ENCODE measurements at places on chromosomes 3 and 15.

GRCh38 chr3:129967761-129968160 lies 6.8 kb upstream of the TRH start:
- no peak for DNase-seq

DNA sequence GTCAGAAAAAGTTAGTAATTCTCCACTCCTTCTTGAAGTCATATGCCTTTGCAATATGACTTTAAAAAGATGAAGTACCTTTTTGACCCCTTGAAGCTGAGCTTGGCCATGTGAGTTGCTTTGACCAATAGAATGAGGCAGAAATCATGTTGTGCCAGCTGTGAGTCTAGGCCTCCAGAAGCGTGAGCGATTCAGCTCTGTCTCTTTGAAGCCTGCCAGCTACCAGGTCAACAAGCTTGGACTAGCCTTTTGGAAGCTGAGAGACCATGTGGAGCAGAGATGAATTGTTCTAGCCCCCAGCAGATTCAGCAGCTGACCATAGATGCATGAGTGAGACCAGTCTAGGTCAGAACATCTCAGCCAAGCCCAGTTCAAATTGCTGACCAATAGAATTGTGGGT lies 69.8 kb upstream of the EOMES start:
- DNase-seq: no peak

- no peak for DNase-seq
These were observed 15.0 kb downstream of the BHLHE40 start for GRCh38 chr3:4994144-4994730.

DNA sequence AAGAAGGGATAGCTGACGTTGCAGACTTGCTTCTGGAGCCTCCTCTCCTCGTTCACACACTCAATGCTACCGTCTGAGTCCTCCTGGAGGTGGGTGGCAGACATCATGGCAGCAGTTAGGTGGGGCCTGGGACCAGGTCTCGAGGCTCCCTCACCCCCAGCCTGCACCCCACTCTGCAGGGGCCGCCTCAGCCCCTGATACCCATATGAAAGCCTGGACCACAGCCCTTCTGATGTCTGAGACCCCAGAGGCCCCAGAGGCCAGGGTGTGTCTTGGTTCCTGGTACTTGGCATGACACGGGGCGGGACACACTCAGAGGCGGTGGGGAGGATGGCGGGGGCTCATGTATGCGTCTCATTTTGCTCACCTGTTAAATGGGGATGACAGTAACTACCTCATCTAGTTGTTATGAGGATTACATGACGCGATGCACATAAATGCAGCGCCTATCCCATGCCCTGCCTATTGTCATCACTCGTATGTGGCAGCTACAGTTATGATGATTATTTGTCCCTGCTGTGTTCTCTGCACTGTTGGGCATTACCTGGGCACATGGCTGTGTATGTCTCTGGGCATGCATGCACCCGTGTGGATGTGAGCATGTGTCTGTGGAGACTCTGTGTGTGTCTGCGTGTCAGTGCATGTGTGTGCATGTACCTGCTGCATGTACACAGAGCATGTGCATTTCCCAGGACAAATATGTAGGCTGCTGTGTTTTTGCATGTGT lies 39.9 kb downstream of the FEM1B start:
- DNase-seq: no peak

DNA sequence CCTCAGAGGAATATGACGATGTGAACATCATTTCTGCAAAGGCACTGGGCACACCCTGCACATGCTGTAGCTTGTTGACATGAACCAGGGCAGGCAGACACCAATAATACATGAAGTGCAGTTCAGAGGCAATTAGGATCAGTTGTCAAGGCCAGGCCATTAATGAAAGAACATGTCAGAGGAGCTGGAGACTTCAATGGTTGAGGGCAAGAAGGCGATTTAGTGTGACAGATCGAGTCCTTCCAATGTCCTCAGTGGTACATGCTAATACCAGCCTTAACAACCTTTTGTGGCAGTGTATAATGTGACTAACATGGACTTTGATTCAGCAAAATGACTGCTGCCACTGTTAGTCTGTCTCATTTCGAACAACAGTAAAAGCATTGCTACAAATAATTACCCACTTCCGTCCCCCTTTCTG lies 205.2 kb upstream of the NANOGP8 start:
- DNase-seq: no peak

- no peak for DNase-seq
These were observed 37.8 kb upstream of the LSAMP start for GRCh38 chr3:116483135-116483534.

DNA sequence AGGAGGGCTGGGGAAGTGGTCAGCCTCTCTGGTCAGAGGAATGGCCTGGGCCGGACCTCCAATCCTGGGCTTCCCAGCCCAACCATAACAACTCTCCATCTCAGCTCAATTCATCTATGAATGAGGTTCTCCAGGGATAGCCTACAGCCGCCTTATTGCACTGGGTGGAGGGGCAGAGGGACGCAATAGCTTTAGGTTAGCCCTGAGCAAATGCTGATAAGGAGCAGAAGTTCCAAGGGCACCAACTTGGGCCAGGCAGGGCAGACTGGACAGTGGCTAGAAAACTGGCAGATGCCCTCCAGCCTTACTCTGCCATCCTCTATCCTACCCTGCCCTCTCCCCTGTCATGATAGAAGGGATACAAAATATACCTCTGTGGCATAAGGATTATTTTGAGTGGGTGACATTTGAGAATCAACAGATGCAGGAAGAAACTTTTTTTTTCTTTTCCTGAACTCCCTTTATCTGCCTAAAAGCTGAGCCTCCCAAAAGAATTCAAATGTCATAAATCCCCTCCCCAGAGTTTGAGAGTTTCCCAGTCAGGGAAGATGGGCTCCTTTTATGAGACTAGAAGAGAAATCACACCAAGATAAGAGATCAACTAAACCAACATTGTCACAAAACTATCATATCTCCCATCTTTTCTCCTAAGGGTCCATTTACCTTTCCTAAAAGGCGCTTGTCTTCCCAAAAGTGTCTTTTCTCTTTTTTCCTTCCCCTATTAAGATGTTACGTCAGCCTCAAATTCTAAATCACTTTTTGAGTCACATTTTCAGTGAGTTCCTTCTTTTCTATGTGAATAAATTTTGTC lies 40.4 kb upstream of the C15orf39 start:
- no peak for DNase-seq

GRCh38 chr3:54506603-54507002 lies 384.3 kb downstream of the CACNA2D3 start:
- no peak for DNase-seq

DNA sequence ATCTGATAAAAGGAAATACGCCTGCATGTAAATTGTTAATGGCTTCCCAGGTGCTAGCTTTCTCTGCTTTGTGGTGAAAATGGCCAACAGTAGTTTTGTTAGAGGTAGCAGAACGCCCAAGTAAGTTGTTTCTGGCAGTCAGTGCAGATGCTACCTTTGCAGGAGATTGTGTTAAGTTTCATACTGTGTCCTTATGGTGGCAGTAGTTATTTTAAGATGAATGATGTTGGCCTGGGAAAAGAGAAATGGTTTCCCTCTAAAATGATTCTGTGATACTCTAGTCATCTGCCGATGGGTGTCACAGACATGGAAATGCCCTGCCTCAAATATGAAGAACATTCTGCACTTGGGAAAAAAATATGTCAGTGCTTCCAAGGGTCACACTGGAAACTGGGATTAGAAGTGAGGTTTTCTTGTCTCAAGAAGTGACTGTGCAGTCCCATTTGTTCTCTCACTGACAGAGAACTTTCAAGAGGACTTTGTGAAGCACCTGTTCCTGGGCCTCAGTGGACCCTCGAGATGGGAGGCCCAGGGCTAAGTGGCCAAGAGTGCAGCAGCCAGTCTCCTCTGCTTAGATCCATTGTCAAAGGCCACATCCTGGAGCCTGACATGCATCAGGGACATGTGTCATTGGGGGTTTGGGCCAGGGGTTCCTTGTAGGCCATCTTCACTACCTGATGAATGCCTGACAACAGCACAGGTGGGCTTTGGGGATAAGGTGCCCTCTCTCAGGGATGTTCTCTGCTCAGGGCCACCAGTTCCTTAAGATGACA lies 393.3 kb downstream of the CACNA2D3 start:
- DNase-seq: no peak

DNA sequence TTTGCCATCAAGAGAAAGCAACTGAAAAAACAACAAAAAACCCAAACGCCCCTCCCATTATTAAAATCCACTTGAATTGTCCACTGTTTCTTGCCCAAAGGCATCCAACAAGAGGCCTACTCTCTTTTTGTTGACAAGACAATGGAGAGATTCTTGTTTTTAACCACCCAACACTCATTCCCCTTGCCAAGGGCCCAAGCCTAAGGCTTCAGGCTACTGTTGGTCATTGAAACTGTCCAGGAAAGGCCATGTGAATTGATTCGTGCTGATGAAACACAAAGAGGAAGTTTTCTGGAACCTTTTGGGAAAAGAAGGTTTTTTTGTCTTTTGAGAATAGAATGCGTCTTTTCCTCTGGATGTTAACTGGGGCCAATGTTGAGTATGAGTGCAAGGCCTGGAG lies 157.4 kb upstream of the PFN2 start:
- no peak for DNase-seq

DNA sequence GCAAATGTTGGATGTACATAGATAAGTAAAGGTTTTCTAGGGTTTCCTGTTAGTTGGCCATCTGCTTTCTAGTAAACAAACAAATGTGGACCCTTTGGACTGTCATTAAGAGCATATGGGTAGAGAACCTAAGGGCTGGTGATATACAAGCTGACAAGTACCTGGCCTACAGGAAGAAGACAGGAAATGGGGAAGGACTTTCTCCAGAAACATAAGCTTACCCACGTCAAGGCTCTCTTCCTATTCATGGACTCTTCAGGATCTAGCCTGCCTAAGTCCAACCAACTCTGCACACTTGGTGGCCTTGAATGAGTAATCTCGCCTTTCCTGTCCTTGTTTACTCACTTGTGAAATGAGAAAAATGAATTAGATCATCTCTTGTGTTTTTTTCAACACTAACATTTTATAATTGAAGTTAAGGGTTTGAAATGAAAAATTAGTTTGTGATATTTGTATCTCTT lies 22.2 kb upstream of the GOLIM4 start:
- DNase-seq: no peak

GRCh38 chr15:39744334-39745103 lies 38.1 kb downstream of the FSIP1 start:
- no peak for DNase-seq

DNA sequence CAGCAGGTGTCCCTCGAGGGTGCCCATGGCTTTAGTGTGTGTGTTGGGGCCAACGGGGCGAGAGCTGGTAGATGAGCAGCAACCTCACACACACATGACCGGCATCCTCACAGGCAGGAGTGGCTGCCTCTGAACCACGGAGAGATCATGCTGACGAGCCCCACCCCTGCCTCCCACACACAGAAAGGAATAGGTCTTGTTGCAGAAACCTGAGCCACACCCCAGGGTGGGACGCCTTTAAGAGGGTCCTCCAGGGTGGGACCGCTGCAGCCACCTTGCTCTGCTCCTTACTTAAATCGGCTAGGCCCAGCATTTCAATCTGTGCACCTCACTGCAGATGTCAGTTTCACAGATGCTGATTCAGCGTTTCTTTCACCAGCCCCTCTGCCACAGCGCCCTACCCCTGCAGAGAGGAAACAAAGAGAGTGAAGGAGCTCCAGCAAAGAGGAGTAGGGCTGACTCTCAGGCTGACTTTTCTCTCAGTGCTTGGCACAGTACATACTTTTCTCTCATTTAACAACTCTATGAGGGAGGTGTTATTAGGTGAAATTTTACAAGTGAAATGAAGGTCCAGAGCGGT lies 61.2 kb upstream of the EPHB3 start:
- no peak for DNase-seq

- no peak for DNase-seq
These were observed 8.6 kb downstream of the PODXL2 start for GRCh38 chr3:127637546-127637945.

DNA sequence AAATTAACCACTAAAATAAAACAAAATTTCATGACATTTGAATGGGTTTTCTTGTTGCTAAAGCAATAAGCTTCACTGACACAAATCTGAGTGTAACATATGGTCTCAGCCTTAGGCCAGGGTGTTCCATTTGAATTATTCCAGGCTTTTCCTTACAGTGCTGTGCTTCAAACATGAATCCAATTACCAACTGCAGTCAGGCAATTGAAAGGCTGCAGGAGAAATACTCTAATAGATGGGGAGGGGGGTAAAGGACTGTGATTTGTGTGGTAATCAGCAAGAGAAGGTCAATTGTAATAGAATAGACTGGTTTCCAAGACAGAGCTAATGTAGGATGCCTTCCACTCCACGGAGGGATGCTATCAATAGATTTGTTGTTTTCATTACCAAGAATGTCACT lies 466.7 kb downstream of the C3orf38 start:
- DNase-seq: no peak

GRCh38 chr15:98668566-98669308 lies 20.4 kb downstream of the IGF1R start:
- DNase-seq: no peak

GRCh38 chr3:193942516-193943055 lies 193.4 kb upstream of the HES1 start:
- DNase-seq: no peak

- no peak for DNase-seq
These were observed 130.5 kb upstream of the NR2E3 start for GRCh38 chr15:71679793-71680353.

DNA sequence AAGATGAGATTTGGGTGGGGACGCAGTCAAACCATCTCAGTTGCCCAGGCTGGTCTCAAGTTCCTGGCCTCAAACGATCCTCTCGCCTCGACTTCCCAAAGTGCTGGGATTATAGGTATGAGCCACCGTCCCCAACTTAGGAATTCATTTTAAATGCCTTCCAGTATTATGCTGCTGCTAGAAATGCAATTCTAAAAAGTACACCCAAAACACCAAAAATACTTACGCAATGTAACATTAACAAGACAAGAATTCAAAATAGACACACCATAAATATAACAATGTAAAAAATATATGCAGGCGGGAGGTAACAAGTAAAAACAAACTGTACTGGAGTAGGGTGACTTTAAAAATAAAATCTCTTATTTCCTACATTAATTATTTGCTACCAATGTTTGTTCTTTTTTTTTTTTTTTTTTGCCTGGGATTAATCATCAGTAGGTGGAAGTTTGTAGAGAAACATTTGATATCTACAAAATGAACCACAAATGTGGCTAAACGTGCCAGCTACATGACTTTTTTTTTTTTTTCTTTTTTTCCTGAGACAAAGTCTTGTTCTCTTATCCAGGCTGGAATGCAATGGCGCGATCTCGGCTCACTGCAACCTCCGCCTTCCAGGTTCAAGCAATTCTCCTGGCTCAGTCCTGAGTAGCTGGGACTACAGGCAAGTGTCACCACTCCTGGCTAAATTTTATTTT lies 56.8 kb downstream of the SETMAR start:
- no peak for DNase-seq

DNA sequence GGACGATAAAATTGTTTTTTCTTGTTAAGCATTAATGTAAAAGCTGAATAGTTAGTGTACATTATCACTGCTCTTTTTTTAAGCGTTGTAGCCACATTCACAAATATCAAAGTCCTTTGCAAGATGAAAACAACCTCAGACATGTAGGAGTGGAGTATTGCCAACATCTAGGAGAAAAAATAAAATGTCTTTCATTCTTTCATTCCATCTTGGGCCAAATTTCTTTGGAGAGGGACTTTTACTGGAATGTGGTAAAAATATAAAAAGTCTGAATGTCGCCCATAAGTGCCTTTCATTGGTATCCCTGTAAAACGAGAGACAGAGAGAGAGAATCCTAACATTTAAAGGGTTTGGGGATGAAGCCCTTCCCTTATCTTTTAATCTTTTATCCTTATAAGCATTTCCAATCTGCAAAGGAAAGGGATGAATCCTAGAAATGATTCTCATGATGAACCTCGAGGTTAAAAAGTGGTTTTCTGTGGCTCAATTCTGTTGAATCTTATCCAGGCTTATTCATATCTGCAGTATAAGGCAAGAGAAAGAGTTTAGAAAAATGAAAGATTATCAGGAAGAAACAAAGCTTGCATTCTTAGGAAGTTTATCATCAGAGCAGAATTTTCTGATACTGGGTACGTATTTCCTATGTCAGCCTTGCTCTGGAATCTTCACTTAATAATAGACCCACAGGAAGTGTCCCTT lies 1031.7 kb downstream of the MCTP2 start:
- no peak for DNase-seq

All from central memory CD8-positive, alpha-beta T cell (primary cell).